H9 (cell line): ENCODE measurements at places on chromosomes 4 and X.

- no peaks in the 10 kb centered on the region for H3K4me1 ChIP-seq
- H3K4me3 ChIP-seq, result no peak overlapping the region
- H3K36me3 ChIP-seq, result no peaks in the 10 kb centered on the region
- H3K27me3 ChIP-seq, result no peaks in the 10 kb centered on the region
- H3K27ac ChIP-seq, result no peak overlapping the region
Observed at GRCh38 chr4:156619154-156619934, 352.3 kb downstream of the PDGFC start.

DNA sequence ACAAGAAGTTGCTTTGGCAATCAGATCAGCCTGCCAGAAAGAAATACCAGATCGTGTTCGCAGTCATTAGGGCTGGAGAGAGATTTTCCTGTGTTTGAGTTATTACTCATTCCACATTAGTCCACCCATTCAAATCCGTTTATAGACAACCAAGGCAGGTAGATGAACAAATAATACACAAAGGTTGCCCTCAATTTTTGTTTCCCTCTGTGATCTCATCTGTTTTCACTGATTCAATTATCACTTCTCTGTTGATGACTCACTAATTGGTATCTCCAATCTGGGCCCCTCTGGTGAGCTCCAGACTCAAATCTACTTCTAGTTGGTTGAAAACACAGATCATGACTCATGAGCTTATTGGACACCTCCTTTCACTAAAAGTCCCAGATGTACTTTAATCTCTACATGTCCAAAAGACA is 54.5 kb downstream of the CHM start:
- H3K27me3 ChIP-seq, result no peaks in the 10 kb centered on the region
- H3K4me3 ChIP-seq, result no peak overlapping the region
- no peak for DNase-seq
- no peak overlapping the region for H3K27ac ChIP-seq
- no peaks in the 10 kb centered on the region; the same call in 1 of the 2 replicates for H3K4me1 ChIP-seq
- H3K36me3 ChIP-seq, result peaks cover 23% of the 10 kb centered on the region

DNA sequence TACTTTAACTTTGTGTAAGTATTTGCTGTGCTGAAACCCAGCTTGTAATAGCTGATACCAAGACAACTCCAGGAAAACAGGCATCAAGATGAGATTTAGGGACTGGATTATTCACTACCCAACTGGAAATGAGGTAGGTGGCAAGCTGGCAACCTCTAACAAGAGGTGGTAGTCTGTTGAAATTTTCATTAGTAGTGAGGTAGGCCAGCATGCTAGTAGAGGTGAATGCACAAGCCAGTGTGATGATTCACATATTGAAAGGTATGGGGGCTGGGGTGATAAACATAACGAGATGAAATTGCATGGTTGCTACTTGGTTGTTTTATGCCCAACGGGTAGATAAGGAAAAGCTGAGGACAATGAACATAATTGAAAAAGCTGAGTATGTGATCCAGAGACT is 8.5 kb upstream of the TMPRSS11D start:
- H3K27ac ChIP-seq, result no peak overlapping the region
- no peak overlapping the region for H3K4me3 ChIP-seq
- DNase-seq, result no peak
- no peaks in the 10 kb centered on the region for H3K27me3 ChIP-seq
- no peaks in the 10 kb centered on the region for H3K4me1 ChIP-seq
- no peaks in the 10 kb centered on the region for H3K36me3 ChIP-seq

DNA sequence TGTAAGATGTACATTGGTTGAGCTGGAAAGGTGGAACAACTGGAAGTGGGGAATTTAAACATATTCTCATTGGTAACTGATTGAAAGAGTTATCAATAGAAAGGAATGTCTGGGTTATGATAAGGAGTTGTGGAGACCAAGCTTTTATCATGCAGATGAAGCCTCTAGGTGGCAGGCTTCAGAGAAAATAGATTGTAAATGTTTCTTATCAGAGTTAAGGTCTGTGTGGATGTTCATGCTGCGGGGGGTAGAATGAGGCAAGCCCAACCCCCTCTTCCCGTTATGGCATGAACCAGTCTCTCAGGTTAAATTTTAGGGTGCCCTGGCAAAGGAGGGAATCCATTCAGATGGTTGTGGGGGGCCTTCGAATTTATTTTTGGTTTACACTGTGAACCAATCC is 16.0 kb downstream of the ARSD start:
- no peak for DNase-seq
- H3K36me3 ChIP-seq, result peaks cover 40% of the 10 kb centered on the region
- no peaks in the 10 kb centered on the region for H3K27me3 ChIP-seq
- no peak overlapping the region for H3K4me3 ChIP-seq

DNA sequence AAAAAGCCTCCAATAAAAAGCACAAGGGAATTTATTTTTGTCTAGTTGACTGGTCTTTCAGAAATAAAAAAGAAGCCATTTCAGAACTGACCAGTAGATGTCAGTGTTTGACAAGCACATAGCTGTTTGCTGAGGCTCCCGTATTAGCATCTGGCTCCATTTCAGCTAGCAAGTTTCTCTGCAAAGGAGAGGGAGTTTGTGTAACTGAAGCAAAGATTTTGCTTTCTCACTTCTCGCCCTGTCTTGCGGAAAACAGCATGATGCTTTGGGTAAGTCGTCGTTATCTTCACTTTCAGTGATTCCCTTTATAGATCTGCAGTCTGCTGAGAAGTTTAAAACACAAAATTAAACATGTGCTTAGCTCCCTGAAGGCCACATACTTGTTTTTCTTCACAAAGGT is 85.5 kb downstream of the CT47B1 start:
- peaks cover 3% of the 10 kb centered on the region; the same call in 1 of the 2 replicates for H3K36me3 ChIP-seq
- peaks cover under 1% of the 10 kb centered on the region; the same call in 1 of the 2 replicates for H3K27me3 ChIP-seq
- DNase-seq, result peak; percentile 27
- H3K27ac ChIP-seq, result no peak overlapping the region
- H3K4me3 ChIP-seq, result no peak overlapping the region

DNA sequence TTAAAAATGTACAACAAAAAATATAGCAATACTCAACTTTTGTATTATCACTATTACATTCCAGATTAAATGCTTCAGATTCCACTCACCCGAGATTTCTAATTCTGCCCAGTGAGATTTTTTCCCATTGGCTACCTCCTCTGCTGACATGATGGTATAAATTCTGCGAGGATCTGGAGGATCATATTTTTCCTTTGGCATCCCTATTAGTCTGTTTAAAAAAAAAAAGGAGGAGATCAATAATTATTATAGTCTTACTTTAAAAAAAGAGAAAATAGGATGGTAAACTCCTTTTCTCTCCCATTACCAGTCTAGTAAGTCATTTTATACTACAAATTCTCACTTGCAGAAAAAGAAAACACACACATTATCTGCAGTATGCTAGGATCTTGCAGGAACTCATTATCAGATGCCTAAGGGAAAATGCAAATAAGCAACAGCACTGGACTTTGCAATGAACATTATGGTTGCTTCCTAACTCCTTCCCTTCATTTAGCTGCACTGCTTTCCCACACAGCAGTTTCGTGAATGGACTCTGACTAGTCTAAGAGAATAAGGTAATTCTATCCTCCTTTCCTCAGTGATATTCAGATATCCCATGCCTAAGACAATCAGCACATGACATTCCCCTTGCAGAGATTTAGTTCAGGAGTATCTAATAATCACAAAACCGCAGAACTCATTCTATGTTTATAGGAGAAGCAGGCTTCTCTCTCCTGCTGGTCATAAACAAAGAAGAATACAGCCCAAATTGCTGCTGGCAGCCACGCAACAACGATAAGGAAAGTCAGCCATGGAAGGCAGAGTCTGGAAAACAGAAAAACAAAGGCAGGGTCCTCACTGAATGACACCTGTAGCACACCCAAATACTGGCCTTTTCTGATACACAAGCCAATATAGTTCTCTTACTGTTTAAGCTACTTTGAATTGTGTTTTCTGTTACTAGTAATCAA is 42.7 kb downstream of the CNOT6L start:
- peaks cover 4% of the 10 kb centered on the region; the same call in 1 of the 2 replicates for H3K4me1 ChIP-seq
- no peak for DNase-seq
- H3K4me3 ChIP-seq, result no peak overlapping the region
